Suppressor macrophage (primary cell): ENCODE measurements at places on chromosomes 1 and 21.

GRCh38 chr1:217449370-217449769 lies 181.5 kb downstream of the GPATCH2 start:
- DNase-seq: no peak

GRCh38 chr1:19392221-19392620 lies 80.1 kb downstream of the SLC66A1 start:
- DNase-seq: no peak

DNA sequence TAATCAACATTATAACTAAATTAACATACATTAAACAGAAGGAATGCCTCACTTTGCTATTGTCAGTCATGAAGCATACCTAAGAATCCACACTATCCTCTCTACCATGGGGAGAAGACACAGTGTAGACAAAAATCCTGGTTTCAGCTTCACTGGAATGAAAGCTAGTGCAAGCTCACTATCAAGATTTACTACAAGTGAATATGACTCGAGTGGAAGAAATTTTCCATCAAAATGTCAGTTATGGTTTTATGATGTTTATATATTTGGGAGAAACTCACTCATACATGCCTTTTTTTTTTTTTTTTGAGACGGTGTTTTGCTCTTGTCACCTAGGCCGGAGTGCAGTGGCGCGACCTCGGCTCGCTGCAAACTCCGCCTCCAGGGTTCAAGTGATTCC lies 424.3 kb downstream of the KCNT2 start:
- no peak for DNase-seq

- no peak for DNase-seq
Observed at GRCh38 chr1:30307182-30307581, 416.2 kb downstream of the MATN1 start.
